ENCODE measurements at places on chromosomes 6 and 20.

DNA sequence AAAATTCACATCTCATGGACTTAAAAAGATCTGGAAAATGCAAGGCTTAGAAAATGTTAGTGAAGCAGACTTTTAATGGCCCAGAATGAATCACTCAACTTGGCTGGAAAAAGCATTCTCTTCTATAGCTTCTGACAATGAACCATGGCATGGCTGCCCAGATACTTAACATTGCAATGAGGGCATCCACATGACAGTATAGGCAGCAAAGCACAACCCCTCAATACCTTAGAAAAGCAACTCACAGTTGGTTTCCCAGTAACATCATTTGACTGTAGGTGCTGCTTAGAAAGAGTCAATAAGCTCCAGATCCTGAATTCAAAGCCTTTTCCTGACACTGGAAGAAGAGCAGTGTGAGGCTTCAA lies 155.8 kb downstream of the EYA4 start:
- no peak for DNase-seq

- DNase-seq: no peak
Observed at GRCh38 chr6:167113047-167113754, 9.7 kb upstream of the CCR6 start.

DNA sequence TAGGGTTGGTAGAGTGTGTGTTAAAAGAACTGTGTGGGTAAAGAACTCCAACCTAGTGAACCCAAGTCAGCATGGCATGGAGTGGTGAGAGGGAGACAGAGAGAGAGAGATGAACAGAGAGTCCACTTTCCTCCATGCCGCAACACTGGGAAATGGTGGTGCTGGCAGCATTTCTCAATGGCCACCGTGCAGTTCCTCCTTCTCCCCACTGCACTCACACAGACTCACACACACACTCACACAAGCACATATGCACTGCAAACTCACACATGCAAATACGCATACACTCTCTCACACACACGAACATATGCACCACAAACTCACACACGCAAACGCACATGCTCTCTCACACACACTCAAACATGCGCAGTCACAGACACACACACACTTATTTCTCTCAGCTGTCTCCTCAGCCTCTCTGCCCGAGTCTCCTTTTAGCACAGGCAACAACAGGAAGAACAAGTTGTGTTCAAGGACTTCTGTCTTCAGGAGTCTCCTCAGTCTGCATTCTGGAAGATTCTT lies 66.5 kb upstream of the LY86 start:
- DNase-seq: no peak

DNA sequence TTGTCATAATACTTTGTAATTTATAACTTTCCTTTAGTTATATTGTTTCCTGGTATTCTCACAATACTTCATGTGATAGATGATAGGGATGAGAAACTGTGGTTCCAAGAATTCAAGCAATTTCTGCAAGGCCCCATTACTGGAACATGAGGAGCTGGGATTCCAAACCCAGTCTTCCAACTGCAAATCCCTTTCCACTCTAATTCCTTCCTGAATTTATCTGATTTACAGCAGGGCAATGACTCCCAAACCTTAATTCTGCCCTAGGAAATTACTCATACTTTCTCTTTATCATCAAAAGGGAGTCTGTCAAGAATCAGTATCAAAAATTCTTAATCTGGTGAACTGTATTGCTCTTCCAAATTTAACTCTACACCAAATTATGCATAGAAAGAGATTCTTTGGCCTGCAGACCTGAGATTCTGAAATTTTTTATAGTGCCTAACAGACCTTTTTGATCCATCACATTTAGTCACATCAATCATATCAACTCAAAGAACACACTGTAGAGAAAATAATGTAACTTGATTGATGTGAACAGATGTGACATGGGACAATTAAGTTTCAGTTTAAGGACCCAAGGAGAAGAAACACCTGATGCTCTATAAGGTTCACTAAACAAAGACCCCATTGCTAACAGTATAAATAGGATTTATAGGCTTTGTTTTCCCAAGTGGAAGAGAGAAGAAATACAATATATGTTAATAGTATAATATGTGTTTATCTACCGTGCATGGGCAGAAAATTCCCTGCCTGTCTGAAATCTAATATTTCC lies 41.5 kb upstream of the GJA1 start:
- DNase-seq: no peak

DNA sequence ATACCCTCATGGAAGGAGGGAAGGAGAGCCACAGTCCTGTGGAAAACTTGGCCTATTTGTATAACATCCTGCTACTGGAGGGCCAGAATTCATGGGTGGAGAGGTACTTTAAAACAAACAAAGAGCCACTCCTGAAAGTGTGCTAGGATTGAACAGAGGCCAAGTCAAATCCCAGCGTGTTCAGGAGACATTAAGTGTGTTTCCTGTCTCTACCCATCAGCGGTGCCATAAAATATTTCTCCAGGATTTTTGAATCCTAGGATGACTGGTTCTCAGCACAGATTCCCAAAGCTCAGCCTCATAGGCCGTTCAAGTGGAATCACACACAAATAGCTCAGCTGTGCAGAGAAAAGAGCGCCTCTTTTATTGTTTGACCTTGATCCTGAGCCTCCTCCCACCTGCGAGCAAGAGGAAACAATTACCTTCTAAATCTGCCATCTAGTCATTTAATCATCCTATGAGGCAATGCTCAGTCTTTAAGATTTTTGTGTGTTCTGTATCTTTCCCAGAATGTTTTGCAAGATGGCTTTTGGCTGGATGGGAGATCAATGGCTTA lies 31.8 kb upstream of the RALGAPA2 start:
- peak; percentile 36 for DNase-seq

DNA sequence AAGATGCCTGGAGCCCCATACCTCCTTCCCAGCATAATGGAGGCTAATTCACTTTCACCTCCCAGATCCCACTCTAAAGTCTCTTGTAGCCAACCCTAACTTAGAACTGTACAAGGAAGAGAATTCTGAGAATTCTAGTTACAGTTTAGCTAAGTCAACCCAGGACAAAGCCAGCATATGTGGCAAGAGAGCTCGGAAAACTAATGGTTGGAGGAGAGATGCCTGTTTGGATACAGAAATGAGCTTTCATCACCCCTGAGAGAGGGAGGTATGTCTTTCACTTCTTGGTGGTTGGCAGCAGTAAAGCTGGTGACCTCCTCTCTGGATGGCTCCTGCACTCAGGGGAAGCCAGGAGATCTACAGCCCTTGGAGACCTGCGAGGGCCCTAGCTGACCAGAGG lies 252.6 kb upstream of the SUPT3H start:
- no peak for DNase-seq

GRCh38 chr20:17786221-17786718 lies 86.5 kb downstream of the BANF2 start:
- no peak for DNase-seq

All from NCI-H774 (cell line).